CD4-positive, CD25-positive, alpha-beta regulatory T cell (primary cell): ENCODE measurements at places on chromosomes 6 and 20.

- no peak overlapping the region for H3K4me3 ChIP-seq
- H3K36me3 ChIP-seq: no peaks in the 10 kb centered on the region
- DNase-seq: no peak
- peaks cover 2% of the 10 kb centered on the region for H3K27me3 ChIP-seq
- H3K27ac ChIP-seq: no peak overlapping the region
These were observed 126.0 kb downstream of the MOXD1 start for GRCh38 chr6:132275066-132275970.

- DNase-seq: no peak
- no peaks in the 10 kb centered on the region for H3K27me3 ChIP-seq
- no peak overlapping the region for H3K4me3 ChIP-seq
- no peaks in the 10 kb centered on the region for H3K36me3 ChIP-seq
- no peak overlapping the region for H3K27ac ChIP-seq
These were observed 32.7 kb upstream of the PSMF1 start for GRCh38 chr20:1085492-1086276.

DNA sequence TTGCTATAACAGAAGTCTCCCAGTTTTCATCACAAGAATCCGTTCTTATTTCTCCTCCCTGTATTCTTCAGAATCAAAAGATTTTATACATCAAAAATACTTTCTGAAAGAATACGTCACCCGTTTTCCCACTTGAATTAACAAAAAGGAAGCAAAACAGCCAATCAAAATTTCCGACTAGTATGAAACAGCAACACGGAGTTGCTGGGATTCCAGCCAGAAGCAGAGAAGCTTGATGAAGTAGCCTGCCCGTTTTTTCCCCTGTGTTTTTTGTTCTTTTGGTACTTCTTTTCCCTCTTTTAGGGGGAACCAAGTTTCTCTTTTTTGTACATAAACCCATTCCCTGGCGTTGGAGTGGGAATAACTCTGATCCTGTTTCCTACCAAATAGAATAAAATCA lies 14.6 kb downstream of the TXLNB start:
- H3K36me3 ChIP-seq: no peaks in the 10 kb centered on the region
- H3K4me1 ChIP-seq: peaks cover 5% of the 10 kb centered on the region
- DNase-seq: no peak
- no peaks in the 10 kb centered on the region for H3K27me3 ChIP-seq
- H3K27ac ChIP-seq: no peak overlapping the region
- no peak overlapping the region for H3K4me3 ChIP-seq

DNA sequence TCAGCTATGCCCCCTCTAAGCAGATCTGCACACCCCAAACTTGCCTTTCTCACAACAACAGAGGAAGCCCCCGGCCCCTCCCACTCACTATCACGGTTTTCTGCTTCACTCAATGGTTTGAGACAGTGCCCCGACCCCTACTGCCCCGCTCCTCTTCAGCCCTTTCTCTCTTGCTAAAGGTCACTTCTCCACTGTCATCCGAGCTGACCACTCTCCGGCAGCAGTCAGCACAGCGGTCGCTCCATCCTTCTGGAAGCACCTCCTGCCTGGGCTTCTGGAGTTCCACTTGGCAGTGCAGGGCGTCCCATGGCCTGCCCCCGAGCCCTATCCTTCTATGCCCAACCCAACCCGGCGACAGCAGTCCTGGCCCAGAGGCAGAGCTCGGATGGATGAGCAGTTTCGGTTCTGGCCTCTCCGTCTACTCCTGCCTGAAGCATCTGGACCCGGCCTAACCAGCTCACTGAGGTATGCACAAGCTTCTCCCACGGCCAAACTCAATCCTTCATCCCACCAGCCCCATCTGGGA lies 4.1 kb downstream of the CTSZ start:
- no peak overlapping the region for H3K4me3 ChIP-seq
- no peak for DNase-seq
- H3K4me1 ChIP-seq: peaks cover 33% of the 10 kb centered on the region
- H3K27ac ChIP-seq: no peak overlapping the region
- peaks cover 6% of the 10 kb centered on the region for H3K36me3 ChIP-seq
- no peaks in the 10 kb centered on the region for H3K27me3 ChIP-seq

- H3K27me3 ChIP-seq: no peaks in the 10 kb centered on the region
- peaks cover 30% of the 10 kb centered on the region for H3K4me1 ChIP-seq
- peak overlapping the region; percentile 83 for H3K4me3 ChIP-seq
- H3K27ac ChIP-seq: peak overlapping the region; percentile 74
These were observed 125.6 kb downstream of the CARMIL1 start for GRCh38 chr6:25404693-25405169.
